ENCODE measurements at places on chromosomes 11 and 22.

GRCh38 chr22:29641700-29642330 lies 38.4 kb downstream of the NF2 start:
- no peak for DNase-seq

DNA sequence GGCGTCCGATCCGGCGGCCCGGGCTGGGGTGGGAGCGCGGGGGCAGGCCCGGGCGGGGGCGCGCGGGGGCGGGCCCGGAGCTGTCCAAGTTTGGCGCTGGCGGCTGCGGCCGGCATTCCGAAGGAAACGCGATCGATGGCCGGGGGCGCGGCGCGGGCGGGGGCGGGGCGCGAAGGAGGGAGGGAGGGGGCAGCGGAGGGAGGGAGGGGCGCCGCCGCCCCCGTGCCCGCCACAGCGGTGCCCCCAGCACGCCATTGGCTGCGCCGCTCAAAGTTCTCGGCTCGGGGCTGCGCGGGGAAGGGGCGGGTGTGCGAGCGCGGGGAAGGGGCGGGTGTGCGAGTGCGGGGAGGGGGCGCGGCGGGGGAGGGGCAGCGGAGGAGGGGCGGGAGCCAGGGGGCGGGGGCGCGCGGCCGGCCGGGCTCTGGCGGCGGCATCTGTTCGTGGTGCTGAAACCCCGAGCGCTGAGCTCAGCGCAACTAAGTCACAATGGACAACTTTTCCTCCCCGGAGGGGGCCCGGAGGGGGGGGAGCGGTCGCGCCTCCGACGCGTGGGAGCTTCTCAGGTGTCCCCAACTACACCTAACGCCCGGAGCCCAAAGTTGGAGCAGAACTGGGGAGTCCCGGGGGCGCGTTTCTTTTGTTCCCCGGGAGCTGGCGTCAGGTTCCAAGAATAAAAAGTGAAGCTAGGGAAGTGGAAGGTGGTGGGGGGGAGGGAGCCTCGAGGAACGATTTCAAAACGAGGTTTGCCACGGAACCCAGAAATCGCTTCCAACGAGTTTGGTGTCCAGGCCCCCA lies 2.2 kb downstream of the PHF21B start:
- DNase-seq, result no peak

GRCh38 chr11:128909438-128910125 lies 18.4 kb downstream of the KCNJ5 start:
- no peak for DNase-seq

GRCh38 chr11:1453611-1454034 lies 33.0 kb downstream of the MOB2 start:
- no peak for DNase-seq

DNA sequence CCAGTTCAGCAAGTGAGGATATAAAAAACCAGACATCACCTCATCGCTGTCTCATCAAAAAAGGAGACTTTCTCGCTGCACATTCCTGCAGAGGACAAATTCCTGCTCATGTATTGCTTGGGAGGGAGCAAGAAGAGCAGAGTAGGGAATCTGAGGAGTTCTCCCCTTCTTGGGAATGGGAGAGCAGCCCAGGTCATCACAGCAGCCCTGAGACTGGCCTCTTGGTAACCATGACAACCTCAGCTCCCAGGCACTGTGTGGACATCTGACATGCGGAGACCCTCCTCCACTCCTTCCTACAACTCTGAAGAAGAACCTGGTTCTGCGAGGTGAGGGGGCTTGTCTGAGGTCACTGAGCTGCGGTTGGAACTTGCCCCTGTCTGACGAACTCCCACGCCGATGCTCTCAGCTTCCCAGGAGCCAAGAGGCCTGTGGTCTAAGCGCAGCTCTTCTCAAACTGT lies 17.9 kb downstream of the RFPL1 start:
- no peak for DNase-seq

- DNase-seq, result no peak
These were observed 16.3 kb downstream of the CPSF7 start for GRCh38 chr11:61413496-61413895.
